Lung (tissue), 17 donors: ENCODE measurements at places on chromosomes 5 and 9.
A peak's percentile ranks its signal among the peaks of the same experiment; 100 is the strongest.

GRCh38 chr5:128224336-128224735, 140.8 kb downstream of the SLC12A2 start:
- no peak for DNase-seq

DNA sequence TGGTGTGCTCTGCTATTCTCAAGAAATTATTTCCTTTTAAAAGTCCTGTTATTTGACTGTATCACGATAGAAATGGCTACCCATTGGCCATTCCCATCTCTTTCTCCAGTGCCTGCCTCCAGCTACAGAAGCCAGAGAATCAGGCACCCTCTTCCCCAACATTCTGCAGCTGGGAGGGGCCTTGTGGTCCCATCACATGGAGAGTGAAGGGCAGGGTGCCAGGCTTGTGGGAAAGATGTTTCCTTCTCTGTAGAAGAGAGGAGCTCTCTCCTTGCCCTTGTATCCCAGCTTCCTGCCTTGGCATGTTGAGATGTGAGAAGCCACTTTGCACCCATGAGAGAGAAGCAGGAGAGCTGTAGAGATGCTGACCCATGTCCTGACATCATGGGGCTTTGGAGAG, 465.0 kb downstream of the MTRR start:
- DNase-seq: no peak

DNA sequence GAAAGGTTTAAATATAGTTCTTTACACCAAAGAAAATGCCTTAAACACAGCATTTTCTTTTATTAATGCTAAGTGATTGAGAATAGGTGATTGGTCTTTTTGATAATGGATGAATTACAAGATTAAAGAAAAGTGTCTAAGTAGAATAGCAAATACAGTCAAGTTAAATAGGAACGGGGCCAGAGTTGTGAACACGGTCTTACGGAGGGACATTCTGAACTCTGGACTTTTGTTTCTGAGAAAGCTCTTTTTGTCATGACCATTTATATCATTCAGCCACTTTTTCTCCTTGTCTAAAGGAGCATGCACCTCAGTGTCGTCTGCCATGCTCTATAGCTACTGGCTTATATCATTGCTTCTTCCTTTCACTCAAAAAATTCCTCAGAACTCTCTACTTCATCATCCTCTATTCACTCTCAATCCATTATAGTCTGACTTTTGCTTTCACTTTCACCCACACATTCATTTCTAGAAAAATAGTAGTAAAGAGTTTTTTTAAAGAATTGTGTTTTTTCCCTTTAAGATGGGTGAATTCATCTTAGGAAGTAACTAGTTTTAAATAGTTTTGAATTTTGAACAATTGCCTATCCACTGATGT, 263.0 kb upstream of the FBXL7 start:
- DNase-seq: no peak

DNA sequence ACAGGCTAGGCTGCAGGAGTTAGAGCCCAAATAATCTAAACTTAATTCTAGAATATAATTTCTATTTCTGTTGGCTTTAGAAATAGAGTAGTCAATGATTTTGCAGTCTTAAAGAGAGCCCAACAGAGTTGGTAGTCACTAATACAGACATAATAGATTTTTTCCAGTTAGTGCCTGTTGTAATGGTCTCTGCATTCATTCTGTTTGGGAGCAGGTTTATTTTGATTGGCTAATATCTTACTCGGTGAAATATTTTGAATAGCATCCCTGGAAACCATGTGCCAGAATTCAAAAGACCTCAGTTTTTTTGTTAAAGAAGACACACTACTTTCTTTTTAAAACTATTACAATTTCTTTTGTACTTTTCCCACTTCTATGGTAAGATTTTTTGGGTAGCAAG, 107.2 kb downstream of the RASGRF2 start:
- no peak for DNase-seq

GRCh38 chr9:68522954-68523353, 17.7 kb downstream of the TMEM252 start:
- no peak for DNase-seq

DNA sequence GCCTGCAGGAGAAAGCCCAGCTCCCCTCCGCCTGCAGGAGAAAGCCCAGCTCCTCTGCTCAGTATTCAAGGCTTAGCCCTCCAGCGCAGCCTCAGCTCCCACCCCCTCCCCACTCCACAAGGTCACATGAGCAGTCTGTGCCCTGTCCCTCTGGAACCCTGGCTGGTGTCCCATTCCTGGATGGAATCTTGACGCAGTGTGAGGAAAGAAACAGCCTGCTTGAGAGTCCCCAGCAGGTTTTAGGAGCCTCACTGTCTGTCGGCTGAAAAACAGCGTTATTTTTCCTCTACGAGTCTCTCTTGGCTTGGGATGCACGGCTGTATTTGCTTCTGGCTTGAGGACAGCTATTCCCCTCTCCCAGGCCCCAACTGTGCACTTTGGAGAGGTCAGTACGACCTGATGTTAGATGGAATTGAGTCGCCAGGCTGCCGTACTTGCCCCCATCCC, 210.1 kb upstream of the TRIM32 start:
- DNase-seq: peak; percentile 97

DNA sequence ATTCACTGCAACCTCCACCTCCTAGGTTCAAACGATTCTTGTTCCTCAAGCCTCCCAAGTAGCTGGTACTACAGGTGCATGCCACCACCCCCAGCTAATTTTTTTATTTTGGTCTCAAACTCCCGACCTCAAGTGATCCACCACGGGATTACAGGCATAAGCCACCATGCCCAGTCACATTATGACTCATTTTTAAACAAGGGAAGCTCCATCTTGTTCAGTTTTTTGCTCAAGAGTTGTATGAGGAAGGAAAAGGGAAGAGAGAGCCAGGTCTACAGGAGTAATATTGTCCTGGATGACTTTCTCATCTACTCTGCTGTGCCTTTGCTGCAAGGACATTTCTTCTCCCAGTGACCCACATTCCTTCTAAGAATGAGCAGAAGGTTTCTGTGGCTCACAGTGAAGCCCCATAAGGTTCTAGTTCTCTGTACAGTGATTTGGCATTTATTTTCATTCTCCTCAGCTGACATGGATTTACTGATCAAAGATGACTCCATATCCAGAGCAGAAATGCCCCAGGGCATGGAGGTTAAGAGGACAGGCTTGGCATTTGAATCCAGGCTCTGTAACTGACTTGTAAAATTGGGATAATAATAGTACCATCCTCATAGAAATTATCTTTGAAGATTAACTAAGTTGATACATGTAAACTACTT, 153.5 kb downstream of the CDH6 start:
- DNase-seq: no peak

- DNase-seq: no peak
These were observed 48.4 kb downstream of the STX17 start for GRCh38 chr9:99954819-99955218.

DNA sequence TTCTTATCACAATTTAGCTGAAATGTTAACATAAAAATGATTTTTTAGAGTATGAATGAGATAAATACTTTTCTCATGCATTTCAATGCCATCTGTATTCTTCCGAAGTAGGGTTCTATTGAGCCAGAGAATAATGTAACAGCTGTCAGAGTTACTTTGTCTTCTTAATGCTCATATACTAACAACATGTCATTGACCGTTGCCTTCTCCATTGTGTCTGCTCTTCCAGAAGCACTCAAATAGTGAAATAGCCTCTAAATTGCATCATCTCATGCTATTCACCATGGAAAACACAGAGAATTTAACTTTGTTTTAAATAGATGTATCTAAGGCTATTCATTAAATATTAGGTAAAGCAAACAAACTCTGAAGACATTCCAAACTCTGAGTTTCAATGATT, 1875.9 kb upstream of the CDH9 start:
- no peak for DNase-seq

- DNase-seq: peak; percentile 98
These were observed 244.2 kb upstream of the PIK3R1 start for GRCh38 chr5:67971223-67971830.

DNA sequence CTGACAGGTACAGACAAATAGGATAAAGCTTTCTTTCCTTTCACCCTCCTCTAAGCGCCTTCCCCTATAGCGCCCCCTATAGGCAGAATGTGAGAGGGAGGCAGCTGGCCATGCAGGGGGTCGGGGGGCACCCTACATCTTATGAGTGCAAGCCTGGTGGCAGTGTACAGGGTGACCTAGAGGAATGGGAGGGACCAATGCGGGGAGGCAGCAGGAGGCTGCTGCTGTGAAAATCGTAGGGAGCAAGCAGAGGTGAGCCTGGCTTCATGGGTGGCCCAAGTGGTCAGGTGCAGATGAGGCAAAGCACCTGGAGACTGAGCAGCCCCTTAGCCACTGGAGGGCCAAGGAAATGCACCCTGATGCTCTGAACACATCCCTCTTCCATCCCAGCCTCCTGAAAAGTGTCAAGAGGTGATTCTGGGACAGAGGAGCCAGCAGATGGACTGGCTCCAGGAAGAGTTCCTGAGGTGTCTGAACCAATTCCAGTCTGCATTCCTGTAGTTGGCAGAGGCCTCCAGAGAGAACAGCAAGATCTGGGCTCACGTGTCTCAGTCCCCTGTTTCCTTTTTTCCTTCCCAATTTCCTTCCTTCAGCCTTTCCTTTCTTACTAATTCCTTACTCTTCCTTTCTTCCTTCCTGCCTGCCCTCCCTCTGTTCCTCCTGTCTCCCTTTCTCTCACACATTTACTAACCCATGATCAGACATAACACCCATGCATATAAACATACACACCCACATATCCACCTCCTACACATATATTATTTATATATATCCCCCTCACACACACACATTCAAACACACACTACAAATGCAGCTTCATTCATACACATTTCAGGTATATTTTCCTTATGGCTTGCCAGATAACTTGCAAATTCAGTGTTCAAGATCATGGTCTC, 32.8 kb upstream of the GALNT10 start:
- DNase-seq: no peak

- peak; percentile 78 for DNase-seq
These were observed 18.1 kb upstream of the GPX3 start for GRCh38 chr5:151002250-151002649.

- DNase-seq: no peak
These were observed 50.1 kb downstream of the COL27A1 start for GRCh38 chr9:114205171-114206015.

- DNase-seq: no peak
These were observed 528.1 kb upstream of the KLF4 start for GRCh38 chr9:108017671-108018070.

DNA sequence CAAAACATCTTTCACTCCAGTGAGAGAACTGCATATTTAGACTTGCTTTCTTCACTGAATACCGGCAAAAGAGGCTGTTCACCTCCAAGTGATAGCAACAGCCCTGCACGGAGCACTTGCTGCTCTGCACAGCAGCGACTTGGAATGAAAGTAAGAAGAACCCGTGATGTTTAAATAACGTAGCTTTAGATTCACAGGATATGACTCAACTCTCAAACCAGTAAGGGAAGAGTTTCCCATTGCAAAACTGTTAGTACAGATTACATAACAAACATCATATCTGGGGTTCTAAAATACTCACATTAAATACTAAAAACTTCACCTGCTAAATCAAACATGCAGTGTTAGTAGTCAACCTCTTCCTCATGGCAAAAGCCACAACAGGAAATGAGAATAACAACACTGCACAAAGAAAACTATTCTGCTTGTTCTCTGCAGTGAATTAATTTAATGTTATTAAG, 203.4 kb downstream of the MCTP1 start:
- DNase-seq: peak; percentile 36

GRCh38 chr9:88781628-88782391, 209.5 kb upstream of the S1PR3 start:
- peak; percentile 98 for DNase-seq

DNA sequence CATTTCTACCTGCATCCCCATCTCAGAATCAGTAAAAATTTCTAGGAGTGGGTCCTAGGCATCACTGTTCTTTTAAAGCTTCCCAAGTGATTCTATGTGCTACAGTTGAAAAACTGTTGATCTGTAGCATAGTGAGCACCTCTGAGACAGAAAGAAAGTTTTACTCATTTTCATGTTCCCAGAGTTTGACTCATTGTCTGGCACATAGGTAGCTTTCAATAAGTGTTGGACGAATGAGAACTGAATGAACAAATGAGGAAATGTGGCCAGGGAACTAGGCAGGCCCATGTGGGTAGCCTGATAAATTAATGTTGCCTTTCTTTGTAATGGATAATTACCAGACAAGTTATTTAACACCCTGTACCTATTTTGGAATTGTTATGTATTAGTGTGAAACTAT, 33.8 kb downstream of the RNF180 start:
- no peak for DNase-seq

DNA sequence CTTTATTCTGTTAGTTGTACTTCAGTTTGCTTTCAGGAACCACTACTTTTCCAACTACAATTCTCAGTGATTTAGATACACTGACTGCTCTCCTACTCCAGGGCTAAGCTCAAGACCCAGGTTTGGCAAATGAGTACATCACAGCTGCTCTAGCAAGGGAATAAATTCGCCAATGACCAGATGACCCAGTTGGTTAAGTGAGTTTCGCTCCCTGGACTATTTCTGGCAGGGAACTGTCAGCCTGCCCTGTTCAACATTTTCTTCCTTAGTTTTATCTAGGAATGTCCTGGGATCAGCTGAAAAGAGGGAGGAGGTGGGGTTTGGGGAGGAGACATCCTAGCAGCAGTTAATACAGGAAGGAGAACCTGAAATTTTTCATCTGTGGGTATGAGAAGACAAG, 6.4 kb upstream of the STARD4 start:
- no peak for DNase-seq

DNA sequence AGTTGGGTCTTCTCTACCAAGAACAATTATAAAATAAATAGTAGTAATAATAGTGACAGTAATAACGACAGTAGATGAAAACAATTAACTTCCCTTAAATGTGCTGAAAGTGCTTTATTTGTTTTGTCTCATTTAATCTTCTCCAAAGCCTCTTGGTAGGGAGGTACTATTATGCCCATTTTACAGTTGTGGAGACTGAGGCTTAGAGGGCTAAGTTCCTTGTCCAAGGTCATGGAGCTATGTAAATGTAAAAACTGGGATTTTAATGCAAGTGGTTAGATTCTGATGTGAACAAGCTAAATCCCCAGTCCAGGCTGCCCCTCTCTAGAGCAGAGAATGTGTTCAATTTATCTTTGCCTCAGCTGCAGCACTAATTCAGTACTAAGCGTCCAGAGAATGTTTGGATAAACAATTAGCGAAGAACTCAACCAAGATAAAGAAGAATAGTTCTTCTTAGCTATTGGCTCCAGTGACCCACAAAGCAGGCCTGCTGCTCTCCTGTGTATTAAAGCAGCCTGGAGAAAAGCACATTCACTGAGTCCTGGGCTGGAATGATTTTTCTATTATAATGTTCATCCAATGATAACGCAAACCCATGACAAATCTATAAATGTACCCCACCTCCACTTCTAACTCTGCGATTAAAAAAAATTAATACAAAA, 68.8 kb downstream of the NPR3 start:
- no peak for DNase-seq

- no peak for DNase-seq
These were observed 2.1 kb downstream of the ZNF346 start for GRCh38 chr5:177024559-177024958.

DNA sequence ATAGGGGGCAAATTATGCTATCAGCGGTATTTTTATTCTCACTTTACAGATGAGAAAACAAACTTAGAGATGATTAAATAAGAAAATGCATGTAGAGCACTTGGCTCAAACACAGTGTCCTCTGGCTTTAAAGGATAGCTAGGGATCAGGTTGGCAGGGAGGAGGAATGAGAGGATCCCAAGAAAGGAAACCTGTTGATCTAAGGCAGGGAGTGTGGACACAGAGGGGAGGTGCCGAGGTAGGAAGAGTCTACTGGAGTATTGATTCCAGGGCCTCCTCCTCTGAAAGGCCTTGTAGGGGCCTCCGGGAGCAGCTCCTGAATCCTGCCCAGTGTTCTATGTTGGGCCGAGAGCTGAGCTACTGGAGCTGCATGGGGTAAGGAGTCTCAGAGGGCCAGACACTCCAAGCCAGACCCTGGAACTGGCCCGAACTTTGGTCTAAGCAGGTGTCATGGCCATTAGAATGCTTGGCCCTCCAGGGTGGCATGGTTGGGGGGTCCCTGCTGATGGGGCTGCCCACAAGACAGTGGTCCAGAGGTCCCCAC, 30.4 kb upstream of the TCF7 start:
- no peak for DNase-seq
